CD8-positive, alpha-beta memory T cell (primary cell): ENCODE measurements at places on chromosomes 2 and 18.

DNA sequence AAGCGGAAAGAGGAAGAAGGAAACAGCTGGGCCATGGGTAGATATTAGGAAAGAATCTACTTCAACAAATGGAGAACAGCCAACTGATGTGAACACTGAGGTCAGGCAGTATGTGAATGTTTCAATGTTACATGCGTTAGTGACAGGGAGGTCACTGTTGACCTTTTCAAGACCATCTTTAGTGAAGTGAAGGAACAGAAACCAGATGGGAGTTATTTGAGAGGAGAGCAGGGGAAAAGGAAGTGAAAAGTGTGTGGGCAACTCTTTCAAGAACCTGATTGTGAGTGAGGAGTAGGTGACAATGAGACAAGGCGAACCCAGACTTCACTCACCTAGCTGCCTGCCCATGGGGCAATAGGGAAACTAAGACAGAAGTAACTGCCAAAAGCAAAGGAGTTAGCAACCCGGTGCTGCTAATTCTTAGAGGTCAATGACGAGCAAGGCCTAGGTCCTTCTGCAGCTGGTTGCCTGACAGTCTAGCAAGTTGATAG, 67.0 kb downstream of the SP3 start:
- no peak for DNase-seq

DNA sequence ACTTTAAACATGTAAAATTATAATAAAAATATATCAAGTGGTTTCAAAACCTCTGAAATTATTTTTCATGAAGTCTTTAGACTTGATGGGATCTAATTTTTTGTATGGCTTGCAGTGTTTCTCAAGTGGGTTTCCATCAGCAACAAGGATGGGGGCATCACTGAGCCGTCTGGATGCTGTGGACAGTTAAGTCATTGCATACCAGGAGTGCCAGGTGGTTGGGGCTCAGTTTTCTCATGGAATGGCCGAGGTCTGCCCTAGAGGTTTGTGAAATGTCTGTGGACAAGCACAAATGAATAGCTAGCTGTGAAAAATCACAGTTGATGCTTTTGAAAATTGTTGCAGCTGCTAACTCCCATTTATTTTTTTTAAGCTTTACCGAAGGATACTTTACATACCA, 1.7 kb downstream of the PRELID3A start:
- DNase-seq: no peak

DNA sequence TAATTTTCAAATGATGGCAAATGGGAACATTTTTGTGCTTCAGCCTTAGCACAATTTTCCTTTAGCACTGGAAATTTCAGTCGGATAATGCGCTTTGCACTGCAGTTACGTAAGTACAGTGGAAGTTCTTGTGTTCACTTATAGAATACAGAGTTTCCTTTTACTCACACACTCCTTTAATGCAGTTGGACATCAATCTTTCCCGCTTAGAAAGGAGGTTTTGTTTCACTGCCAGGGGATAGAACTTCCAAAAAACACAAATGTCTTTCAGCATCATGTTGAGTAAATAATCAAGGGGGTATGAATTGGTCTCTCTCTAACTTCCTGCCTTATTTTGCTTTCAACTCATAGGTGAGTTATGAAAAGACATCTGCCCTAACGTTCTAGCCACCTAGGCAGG, 63.2 kb downstream of the TGFA start:
- no peak for DNase-seq

DNA sequence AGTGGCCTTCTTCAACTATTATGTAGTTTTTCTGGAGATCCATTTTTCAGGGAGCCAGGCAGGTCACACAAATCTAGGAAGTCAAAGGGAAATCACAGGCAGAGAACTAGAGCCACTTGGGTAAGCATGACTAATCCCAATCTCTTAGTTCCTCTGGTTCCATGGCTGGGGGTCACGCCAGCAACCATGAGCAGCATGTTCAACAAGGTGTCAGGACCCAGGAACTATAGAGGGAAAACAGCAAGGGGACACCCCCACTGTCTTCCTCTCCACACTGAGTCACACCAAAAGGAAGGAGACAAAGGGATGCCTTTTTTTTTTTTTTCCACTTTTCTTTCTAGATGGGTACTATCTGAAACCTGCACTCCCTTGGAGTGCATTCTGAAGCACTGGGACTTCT, 250.9 kb downstream of the OTX1 start:
- no peak for DNase-seq

DNA sequence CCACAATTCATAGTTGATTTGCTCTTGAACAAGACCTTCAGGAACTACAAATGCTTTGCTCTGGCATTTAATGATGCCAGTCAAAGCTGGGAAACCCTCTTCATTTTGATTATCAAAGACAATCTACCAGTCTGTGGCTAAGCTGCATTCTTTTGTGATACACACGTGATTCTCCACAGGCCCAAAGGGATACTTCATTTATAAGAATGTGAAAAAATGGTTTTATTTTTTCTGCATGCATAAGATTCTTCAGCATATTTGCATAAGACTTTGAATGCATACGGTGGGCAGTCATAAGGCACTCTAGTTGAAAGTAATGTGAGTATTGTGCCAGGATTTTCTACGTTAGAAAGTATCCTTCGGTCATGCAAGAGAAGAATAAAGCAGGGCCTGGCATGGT, 33.0 kb upstream of the ARL5A start:
- no peak for DNase-seq
